Testis (tissue), 5 donors: ENCODE measurements at places on chromosomes 6 and 20. TPM values are rescaled to one million over a fixed set of nuclear protein-coding genes. Genes with fewer than 3 reads are reported as not detected.

The RAB44 gene
- total RNA-seq: 0.56 TPM

DNA sequence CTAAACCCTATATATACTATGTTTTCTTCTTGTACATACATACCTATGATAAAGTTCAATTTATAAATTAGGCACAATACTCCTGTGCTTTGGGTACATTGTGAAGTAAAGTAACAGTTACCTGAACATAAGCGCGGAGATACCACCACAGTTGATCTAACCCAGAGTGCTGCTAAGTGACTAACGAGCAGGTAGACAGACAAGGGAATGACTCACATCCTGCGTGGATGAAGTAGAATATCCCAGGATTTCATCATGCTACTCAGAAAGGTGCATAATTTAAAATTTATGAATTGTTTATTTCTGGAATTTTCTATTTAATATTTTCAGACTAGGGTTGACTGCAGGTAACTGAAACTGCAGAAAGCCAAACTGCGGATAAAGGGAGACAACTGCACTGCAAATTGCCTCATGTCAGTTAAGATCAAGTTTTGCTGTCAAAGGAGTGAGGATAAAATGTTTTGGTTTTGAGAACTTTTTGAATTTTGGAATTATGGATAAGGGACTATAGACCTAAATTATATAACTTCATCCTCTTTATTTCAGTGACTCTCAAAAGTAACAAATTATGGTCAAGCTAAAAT, 14.4 kb downstream of the MKKS start:
- no peak overlapping the region for H3K4me3 ChIP-seq
- no peaks in the 10 kb centered on the region for H3K27me3 ChIP-seq
- no peak overlapping the region for H3K27ac ChIP-seq
- no peaks in the 10 kb centered on the region for H3K36me3 ChIP-seq

The CDC25B gene
- total RNA-seq: 25.4 TPM

DNA sequence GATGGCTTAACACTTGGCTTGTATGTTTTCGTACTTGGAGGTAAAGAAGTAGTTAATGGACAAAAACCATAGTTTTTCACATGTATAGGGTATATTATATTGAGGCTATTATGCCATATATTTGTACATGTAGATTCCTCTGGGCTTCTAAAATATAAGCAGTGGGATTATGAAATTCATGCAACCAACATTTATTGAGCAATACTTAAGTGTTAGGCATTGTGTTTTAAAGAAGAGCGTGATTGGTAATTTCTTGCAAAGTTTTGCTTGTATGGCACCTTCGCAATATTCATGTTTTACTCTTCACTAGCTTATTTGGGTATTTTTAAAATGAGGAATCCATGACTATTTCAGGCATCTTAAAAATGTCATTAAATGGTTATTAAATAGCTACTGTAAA, 2.5 kb downstream of the TULP4 start:
- DNase-seq: no peak
- H3K27me3 ChIP-seq: no peaks in the 10 kb centered on the region
- H3K4me3 ChIP-seq: no peak overlapping the region
- no peaks in the 10 kb centered on the region for H3K4me1 ChIP-seq
- H3K27ac ChIP-seq: no peak overlapping the region

DNA sequence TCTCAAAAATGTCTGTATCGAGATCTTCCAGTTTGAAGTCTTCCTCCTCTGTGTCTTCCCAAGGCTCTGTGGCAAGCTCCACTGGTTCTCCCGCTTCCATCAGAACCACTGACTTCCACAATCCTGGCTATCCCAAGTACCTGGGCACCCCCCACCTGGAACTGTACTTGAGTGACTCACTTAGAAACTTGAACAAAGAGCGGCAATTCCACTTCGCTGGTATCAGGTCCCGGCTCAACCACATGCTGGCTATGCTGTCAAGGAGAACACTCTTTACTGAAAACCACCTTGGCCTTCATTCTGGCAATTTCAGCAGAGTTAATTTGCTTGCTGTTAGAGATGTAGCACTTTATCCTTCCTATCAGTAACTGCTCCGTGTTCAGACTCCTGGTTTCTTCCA, 10.0 kb upstream of the DHX35 start:
- no peak for DNase-seq
- H3K4me1 ChIP-seq: no peaks in the 10 kb centered on the region
- H3K36me3 ChIP-seq: no peaks in the 10 kb centered on the region

DNA sequence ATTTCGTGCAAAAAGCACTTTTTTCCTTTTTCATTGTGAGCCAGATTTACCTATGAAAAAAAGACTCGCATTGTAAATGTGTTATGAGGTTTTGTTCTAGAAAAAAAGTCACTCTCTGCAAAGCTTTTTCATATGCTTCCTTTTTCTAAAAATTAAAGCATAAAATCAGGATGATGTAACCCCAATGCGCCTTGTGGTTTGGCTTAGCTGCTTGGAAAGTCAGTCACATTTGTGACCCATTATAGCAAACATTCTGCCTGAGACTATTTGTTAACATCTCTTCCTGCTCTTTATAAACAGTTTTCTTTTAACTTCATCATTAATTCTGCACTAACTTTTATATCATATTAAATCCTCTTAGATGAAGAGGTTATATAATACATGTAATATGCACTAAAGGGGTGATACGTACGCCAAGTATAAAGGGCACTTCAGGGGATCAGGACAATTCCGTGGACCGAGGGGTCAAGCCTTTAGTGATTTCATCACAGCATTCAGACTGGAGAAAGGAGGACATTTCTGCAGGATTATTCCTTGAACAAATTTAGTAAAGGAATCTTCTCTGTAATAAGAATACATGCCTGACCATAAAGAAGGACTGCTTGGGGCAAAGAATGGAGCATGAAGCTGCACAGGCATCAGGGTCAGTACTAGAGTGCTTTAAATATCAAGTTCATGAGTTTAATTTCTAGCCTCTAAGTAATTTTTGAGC, 48.1 kb upstream of the SMLR1 start:
- no peak overlapping the region for H3K4me3 ChIP-seq
- no peak overlapping the region for H3K27ac ChIP-seq
- DNase-seq: no peak
- H3K4me1 ChIP-seq: no peaks in the 10 kb centered on the region
- H3K36me3 ChIP-seq: no peaks in the 10 kb centered on the region

DNA sequence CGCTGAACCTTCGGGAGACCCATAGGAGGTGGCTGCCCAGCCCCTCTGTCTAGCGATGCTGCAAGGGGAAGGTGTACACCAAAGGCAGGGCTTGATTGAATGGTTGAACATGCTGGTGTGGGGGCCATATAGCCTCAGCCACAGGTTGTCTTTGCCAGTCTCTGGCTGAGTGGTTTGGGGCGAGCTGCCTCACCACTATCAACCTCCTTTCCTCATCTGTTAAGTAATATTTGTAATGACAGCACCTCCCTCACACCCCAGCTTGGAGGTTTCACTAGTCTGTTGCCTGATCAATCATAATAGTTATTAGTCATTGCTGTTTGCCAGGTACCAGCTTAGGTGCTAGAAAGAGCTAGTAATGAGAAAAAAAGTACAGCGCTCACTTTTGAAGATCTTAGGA, 11.8 kb upstream of the ZNF831 start:
- H3K4me3 ChIP-seq: no peak overlapping the region
- H3K36me3 ChIP-seq: no peaks in the 10 kb centered on the region
- no peak for DNase-seq
- H3K27me3 ChIP-seq: no peaks in the 10 kb centered on the region

- H3K36me3 ChIP-seq: no peaks in the 10 kb centered on the region
- DNase-seq: no peak
Measured at GRCh38 chr6:83741089-83741488, 32.2 kb upstream of the SNAP91 start.

- H3K4me1 ChIP-seq: peaks cover 4% of the 10 kb centered on the region
- no peaks in the 10 kb centered on the region for H3K27me3 ChIP-seq
- H3K4me3 ChIP-seq: peak overlapping the region; percentile 0
- no peak for DNase-seq
Measured at GRCh38 chr6:148697895-148698440, 48.9 kb upstream of the UST start.

The WFDC12 gene
- not detected for total RNA-seq

- H3K27ac ChIP-seq: peak overlapping the region; percentile 91
- H3K36me3 ChIP-seq: no peaks in the 10 kb centered on the region
- peak overlapping the region; percentile 43 for H3K4me3 ChIP-seq
- DNase-seq: peak; percentile 80
- H3K4me1 ChIP-seq: peaks cover 35% of the 10 kb centered on the region
- no peaks in the 10 kb centered on the region for H3K27me3 ChIP-seq
Measured at GRCh38 chr20:19974630-19975435, 42.3 kb upstream of the NAA20 start.

DNA sequence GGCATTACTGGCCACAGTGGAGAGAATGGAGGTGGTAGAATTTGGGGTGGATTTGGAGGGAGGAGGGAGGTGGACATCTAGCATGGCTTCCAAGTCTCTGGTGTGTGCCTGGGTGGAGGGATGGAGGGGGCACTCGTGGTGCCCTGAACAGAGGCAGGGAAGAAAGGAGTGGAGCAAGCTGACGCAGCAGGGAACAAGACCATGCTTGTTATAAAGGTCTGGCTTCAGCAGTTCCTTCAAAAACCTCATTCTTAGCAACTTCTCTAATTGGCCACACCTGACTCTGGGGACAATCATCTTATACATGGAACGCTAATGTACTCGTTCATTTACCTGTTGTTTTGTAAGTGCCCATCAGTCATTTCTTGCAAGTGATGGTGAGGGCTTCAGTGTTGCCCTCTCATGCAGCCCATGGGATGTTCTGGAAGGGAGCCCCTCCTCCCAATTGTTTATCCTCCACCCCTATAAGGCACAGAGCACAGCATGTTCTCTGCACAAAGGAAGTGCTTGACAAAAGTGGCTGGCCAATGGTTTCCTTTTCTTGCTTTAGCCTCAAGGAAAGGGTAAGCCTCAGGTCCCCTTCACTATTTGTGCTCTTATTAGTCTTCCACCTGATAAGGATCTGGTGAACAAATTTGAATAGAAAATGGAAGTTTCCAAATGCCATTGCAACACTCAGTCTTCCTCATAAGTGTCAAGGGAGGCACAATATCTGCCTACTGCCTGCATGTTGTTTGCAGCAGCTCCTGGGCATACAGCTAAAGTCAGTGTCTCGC, 39.3 kb downstream of the GFOD1 start:
- H3K4me1 ChIP-seq: peaks cover 13% of the 10 kb centered on the region
- no peak overlapping the region for H3K4me3 ChIP-seq
- H3K36me3 ChIP-seq: no peaks in the 10 kb centered on the region
- H3K27ac ChIP-seq: peak overlapping the region; percentile 36
- no peaks in the 10 kb centered on the region for H3K27me3 ChIP-seq

- H3K27me3 ChIP-seq: no peaks in the 10 kb centered on the region
- DNase-seq: peak; percentile 78
- H3K27ac ChIP-seq: peak overlapping the region; percentile 48
- H3K36me3 ChIP-seq: no peaks in the 10 kb centered on the region
- peaks cover 4% of the 10 kb centered on the region for H3K4me1 ChIP-seq
- H3K4me3 ChIP-seq: no peak overlapping the region
Measured at GRCh38 chr20:53578492-53579222, 15.0 kb downstream of the ZNF217 start.

DNA sequence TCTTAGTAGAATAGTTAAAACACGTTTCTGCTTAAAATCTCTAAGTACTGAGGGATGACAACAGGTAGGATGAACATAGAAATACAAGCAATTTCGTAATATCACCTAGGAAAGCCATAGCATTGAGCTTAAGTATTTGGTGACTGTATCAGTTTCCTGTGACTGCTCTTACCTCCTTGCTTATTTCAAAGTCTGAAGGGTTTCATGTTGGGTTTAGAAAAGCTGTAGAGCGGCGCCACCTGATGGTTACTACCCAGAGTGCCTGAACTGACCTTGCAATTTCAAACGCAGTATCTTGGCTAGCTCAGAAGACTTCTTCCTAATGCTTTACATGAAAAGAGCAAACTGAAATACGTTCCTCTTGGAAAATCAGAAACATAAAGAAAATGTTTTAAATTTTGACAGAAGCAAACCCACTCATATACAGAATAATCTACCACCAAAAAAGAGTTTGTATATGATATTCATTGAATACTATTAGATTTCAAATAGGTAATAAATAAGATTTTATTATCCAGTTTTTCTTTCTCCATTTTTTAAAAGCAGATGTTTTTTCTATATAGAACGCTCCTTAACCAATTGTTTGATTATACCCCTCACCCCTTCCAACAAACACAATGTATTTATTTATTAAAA, 82.3 kb upstream of the RIPOR2 start:
- no peak overlapping the region for H3K27ac ChIP-seq
- H3K36me3 ChIP-seq: no peaks in the 10 kb centered on the region
- no peaks in the 10 kb centered on the region for H3K4me1 ChIP-seq
- H3K4me3 ChIP-seq: no peak overlapping the region
- H3K27me3 ChIP-seq: no peaks in the 10 kb centered on the region
- peak; percentile 55 for DNase-seq

DNA sequence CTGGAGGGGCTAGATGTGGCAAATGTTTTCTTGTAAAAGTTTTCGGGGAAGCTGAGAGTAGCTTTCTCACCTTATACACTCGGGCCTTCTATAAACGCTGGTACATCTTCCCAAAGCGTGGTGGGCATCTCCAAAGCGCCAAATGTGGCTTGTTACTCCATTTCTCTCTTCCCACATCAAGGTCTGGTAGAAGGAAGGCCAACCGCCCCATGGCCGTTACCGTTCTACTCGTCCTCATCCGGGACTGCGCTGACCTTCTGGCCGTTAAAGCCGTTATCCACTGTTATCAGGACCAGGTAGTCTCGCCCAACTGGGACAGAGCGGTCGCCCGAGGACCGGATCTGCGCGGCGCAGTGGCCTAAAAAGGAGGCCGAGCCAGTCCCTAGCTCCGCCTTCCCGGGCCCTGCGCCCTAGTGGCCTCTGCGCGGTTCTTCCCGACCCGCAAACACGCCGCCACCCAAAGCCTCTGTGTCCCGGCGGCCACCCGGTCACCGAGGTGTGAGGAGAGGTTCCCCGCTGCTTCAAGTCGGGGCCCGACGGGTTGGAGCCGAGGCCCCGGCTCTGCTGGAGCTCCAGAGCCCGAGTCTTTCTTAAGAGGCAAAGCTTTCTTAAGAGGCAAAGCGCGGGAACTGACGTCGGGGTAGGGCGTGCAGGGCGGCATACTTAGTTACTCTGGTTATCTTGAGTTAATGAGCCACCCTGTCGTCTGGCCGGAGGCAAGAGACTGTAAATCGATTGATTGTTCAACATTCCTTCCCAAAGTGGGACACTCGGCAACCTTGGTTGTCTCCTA, 90.5 kb downstream of the GPX5 start:
- H3K4me3 ChIP-seq: peak overlapping the region; percentile 49
- DNase-seq: peak; percentile 49
- peak overlapping the region; percentile 18 for H3K27ac ChIP-seq
- H3K36me3 ChIP-seq: no peaks in the 10 kb centered on the region
- H3K27me3 ChIP-seq: no peaks in the 10 kb centered on the region

GRCh38 chr6:167130008-167130677, 7.2 kb downstream of the CCR6 start:
- H3K27me3 ChIP-seq: no peaks in the 10 kb centered on the region
- H3K27ac ChIP-seq: no peak overlapping the region
- H3K4me3 ChIP-seq: no peak overlapping the region
- no peak for DNase-seq
- H3K4me1 ChIP-seq: no peaks in the 10 kb centered on the region
- H3K36me3 ChIP-seq: no peaks in the 10 kb centered on the region

DNA sequence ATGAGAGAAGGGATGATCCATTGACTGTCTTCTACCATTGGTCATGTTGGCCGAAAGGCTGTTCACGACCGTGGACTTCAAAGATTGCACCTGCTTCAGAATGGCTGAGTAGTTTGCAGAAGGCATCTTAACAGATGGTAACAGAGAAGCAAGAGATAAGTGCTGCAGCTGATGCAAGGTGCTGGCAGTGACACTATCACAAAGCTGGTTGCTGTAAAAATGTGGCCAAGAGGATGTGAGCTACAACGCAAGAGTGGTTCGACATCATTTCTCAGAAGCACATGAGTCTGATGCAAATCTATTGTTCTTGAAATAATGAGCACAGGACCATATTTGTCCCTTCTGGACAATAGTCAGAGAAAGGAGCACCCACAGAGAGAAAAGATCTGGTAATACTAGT, 27.0 kb upstream of the ANKEF1 start:
- no peaks in the 10 kb centered on the region for H3K36me3 ChIP-seq
- DNase-seq: no peak
- H3K27ac ChIP-seq: no peak overlapping the region
- no peaks in the 10 kb centered on the region for H3K27me3 ChIP-seq
- no peak overlapping the region for H3K4me3 ChIP-seq
